ENCODE measurements at places on chromosomes 7 and 10.

GRCh38 chr7:100489824-100490223 is 6.1 kb downstream of the NYAP1 start:
- DNase-seq, result peak; percentile 95

DNA sequence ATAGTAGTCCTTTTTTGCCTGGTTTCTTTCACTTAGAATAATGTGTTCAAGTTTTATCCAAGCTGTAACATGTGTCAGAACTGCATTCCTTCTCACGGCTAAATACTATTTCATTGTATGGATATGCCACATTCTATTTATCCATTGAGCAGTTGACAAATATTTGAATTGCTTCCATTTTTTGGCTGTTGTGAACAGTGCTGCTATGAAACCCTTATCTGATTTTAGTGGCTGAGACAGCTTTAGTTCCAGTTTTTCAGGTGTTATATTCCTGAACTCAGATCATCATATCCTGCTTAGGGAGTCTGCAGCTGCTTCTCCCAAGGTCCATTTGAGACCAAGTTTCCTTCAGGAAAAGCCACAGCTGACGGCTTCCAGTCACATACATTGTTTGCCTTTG is 339.2 kb downstream of the GRID1 start:
- DNase-seq, result no peak

DNA sequence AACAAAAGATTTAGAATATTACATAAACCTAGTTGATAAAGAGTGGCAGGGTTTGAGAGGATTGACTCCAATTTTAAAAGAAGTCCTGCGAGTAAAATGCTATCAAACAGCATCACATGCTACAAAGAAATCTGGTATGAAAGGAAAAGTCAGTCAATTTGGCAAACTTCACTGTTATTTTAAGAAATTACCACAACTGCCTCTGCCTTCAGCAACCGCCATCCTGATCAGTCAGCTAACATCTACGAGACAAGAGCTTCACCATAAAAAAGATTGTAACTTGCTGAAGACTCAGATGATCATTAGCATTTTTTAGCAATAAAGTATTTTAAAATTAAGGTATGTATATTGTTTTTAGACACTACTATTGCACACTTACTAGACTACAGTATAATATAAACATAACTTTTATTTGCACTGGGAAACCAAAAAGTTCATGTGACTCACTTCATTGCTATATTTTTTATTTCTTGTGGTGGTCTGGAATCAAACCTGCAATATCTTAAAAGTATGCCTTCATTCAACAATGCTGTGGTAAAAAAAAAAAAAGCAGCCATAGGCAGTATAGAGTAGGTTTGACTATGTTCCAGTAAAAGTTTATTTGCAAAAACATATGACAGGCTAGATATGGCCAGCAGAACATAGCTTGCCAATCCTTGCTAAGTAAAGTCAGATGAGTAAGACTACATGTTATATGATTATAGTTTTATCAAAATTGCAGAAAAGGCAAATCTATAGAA is 74.4 kb downstream of the GLCCI1 start:
- DNase-seq, result no peak

DNA sequence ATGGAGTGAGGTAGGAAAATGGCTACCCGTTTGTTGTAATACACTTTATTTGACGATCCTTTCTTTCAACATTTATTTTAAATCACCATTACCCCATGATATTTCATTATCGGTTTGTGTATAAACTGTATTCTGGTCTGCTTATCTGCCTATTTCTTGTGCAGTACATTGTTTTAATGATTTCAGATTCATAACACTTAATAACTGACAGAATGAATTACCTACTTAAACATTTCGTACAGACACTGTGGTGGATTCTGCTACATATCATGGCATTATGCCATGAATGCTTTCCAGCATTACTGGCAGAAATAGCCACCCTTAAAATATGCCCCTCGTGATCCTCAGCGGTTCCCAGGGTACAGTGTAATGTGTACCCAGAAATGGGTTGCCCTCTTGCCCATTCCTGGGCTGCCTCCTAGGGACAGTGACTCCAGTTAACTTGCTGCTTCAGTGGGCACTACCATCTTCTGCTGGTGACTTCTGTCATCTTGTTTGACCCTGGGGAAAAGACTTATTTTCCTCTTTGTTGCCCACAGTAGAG is 74.5 kb downstream of the C1GALT1 start:
- no peak for DNase-seq

DNA sequence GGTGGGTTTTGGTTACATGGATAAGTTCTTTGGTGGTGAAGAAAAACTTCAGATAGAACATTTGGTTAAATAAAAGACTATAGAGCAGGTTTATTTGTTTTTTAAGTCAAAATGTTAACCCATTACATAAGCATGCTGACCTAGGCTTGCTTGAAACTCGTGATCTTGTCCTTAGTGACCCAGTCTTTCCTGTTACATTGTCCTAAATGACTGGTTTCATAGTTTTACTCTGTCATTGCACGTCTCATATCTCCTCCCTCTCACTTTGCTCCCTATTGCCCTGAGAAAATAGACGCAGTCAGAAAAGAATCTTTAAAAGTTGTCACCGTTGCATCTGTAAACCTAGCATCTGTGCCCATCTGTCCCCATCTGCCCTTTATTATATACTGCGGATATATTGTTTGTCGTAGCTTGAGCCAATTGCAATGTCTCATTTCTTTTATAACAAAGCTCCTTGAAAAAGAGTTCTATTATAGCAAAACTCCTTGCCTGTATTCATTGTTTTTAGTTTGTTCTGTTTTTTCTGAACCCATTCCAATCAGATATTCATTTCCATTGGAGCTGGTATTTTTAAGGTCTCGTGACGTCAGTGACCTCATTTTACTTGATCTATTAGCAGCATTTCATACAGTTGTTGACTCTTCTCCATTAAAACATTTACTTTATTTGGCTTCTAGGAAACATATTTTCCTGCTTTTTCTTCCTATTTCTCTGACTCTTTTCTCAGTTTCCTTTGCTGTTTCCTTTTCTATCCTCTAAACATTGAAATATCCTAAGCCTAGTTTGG is 57.3 kb downstream of the HELLS start:
- no peak for DNase-seq

GRCh38 chr7:5584096-5584495 is 160.5 kb upstream of the TNRC18 start:
- DNase-seq, result no peak

GRCh38 chr7:36204929-36205635 is 52.0 kb downstream of the EEPD1 start:
- DNase-seq, result no peak

DNA sequence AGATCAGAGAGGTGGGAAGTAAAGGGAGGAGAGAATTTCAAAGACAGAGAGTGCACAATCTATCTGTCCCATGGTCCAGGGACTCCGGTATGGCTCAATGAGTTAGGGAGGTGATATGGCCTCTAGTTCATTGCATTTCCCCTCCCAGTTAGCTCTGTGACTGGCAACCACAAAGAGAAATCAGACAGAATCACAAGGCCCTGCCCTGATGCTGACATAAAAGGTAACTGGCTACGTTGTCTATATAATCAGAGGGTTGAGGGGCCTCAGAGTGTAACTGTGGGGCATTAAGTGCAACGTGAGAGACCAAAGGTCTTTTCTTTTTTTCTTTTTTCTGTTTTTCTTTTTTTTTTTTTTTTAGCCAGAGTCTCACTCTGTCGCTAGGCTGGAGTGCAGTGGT is 7.3 kb upstream of the C10orf95 start:
- no peak for DNase-seq

- DNase-seq, result no peak
Observed at GRCh38 chr10:26759008-26759407, 61.5 kb downstream of the PDSS1 start.

- DNase-seq, result no peak
Observed at GRCh38 chr7:101699399-101699798, 70.3 kb upstream of the MYL10 start.

All from NCI-H1930 (cell line).